HTR-8/SVneo (cell line): ENCODE measurements at places on chromosomes 6 and 20.

DNA sequence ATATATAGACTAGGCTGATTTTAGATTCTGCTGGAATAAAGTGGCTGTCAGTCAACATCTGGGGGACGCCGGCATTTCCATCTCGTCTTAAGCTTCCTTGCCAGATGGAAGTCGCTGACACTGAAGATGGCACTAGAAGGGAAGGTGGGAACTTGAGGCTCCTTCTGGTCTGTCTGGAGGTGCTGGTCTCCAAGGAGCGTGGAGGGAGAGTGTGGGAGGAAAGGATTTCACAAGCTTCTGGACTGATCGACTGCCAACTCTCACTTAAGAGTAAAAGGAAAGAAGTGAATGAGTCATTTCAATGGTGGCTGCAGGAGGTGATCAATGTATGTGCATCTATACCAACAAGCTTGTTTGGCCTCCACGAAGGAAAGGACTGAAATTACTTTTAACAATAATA lies 40.4 kb downstream of the DUSP22 start:
- DNase-seq, result no peak

DNA sequence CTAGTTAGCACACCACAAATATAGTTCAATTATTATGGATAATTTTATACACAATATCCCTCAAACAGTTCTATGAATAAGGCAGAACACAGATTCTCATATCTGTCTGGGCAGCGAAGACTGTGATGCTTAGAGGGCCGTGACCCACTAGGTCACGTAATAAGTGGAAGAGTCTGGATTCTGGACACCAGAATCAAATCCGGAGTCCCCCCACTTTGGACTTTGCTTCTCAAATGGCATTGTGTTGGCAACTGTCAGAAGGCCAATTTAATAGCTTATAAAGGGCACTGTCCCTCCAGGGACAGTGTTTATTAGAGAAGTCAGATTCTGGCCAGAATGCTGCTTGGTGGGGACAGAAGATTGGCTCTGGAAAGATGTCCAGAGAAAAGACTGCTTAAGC lies 6.8 kb upstream of the CCDC167 start:
- no peak for DNase-seq

DNA sequence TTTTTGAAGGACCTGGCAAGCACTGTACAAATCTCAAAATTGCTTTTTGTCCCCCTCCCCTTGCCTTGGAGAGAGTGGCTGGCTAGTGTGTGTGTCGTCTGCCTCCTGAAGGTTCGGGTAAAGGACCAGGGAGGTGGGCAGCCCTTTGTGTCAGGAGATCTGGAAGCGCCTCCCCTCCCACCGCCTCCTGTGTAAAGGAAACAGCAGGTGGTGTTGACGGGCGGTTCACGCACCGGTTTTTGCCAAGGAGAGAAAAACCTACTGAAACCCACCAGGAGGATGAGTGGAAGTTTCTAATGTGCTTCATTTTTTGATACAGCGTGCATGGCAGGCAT lies 1.2 kb downstream of the ENTPD6 start:
- DNase-seq, result no peak

GRCh38 chr6:99530627-99531026 lies 15.4 kb upstream of the USP45 start:
- DNase-seq, result no peak

DNA sequence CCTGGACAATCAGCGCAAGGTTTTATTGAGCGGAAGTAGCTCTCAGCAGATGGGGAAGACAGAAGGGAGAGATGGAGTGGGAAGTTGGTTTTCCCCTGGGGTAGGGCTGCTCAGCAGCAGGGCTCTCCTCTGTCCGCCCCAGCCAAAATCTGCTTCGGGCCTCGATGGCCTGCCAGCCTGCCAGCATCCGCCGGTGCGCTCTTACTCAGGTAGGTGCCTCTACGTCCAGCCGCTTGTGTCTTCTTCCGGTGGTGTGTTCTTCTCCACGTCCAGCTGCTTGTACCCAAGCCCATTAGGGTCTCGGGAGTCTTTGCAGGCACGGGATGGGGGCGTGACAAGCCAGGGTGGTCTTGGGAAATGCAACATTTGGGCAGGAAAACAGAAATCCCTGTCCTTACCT lies 1340.0 kb upstream of the MAP3K7 start:
- no peak for DNase-seq

- no peak for DNase-seq
These were observed 91.7 kb upstream of the NFATC2 start for GRCh38 chr20:51634257-51634656.

DNA sequence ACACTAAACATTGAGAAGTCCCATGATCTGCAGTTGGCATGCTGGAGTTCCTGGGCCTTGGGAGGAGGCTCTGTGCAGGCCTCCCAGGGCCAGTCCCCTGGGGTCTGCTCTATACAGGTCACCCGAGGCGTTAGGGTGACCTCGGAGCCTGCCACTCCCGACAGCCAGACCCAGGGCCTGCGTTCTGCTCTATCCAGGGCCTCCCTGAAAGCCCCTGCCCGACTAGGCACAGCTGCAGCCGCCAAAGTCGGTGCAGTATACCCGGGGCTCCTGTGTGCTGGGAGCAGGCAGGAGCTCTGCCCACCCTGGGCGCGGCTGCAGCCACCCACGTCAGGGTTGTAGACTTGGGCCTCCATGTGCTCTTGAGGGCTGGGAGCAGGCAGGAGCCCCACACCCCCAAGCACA lies 6.3 kb upstream of the OR14J1 start:
- no peak for DNase-seq

GRCh38 chr6:125192610-125192930 lies 39.0 kb downstream of the TPD52L1 start:
- no peak for DNase-seq

DNA sequence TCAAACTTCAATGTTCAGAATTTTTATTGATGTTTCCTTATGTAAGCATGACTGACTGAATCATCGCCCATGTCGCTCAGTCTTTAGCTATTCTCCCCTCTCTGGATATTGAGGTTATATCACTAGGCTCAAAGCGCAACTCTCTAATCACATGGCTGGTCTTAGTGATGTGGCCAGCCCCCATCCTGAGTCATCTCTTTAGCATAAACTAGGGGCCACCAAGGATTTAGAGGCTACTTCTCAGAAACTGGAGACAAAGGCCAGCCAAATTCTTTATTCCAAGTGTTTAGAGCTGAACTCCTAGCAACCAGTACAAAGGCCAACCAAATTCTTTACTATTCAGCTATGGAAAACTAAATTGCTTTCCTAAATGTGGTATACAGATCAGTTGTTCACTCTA lies 61.4 kb downstream of the FAM135A start:
- DNase-seq, result no peak

GRCh38 chr20:40726776-40727175 lies 37.7 kb upstream of the MAFB start:
- no peak for DNase-seq

DNA sequence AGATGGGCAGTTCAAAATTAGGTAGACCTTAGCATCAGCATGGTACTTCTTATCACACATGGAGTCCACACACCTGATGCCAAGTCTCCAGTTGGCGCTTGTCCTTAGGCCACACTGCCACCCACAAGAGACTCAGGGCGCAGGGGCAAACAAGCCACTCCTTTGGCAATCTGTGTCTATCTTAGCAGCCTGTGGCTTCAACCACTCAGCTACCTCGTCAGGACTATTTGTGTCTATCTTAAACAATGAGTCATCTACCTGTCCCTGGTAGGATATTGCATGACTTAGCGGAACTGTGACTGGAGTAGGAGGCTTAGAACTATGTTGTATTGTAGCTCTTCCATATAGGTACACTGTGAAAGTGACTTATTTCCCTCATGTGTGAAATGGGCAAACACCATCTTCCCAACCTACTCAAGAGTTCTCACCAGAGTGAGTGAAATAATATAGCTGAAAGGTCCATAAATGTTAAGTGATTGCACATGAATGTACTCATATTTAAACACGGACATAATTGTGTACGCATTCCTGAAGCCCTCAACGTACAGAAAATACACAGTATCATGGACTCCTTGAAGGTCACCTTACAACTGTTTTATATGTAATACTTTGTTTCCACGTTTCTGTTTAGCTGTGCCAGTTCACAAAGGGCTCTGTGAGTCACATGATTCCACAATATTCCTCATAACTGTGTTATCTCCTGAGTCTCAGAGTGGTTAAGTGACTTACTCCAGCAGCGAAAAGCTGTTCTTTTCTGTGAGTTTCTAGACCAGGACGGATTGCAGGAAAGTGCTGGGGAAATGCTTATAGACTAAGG lies 1.6 kb downstream of the TRIM27 start:
- no peak for DNase-seq

DNA sequence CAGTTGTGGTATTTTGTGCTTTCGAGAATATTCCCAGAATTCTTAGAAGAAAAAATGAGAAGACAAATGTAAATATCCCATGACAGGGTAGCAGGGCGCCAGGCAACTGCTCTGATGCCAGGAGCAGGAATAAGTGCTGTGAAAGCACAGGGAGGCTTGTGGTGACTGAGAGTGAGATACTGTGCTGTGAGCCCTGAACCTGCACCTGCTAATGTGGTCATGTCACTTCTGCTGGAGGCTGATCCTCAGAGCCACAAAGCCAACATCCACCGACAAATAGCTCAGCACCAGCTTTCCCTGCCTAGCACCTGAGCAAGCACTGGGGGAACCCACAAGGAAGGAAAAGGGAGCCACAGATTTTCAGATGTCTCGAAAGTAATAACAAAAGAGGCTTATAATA lies 368.6 kb upstream of the CDH4 start:
- no peak for DNase-seq

DNA sequence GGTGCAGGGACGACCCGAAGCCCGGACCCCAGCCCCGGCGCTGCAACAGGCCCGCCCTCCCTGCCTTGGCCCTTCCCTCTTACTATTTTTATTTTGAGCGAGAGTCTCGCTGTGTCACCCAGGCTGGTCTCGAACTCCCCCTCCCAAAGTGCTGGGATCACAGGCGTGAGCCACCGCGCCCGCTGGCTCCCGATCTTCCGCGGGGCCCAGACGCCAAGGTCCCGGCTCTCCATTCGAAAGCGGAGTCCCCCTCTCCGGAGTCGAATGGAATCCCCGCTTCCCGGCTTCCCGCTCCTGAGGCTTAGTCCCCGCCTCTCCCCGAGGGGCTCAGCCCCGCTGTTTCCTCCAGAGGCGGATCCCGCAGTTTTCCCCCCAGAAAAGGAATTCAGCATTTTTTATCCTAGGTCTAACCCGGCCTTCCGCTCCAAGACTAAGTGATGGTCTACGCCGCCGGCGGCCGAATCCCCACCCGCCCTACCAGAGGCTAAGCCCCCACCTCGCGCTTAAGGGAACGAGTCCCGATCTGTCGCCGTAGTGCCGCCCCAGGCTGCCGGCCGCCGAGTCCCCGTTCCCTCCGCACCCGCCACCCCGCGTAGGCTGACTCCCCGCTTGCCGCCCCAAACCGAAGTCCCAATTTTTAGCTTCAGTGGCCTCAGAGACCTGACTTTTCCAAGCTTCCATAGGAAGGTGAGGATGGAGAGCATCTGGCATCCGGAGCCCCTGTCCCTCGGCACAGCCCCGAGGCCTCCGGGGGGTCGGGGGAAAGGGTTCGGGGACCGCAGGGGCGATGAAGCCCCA lies 11.5 kb upstream of the TMC2 start:
- peak; percentile 61 for DNase-seq

- peak; percentile 29 for DNase-seq
These were observed 164.6 kb upstream of the FAM83B start for GRCh38 chr6:54681987-54682386.

DNA sequence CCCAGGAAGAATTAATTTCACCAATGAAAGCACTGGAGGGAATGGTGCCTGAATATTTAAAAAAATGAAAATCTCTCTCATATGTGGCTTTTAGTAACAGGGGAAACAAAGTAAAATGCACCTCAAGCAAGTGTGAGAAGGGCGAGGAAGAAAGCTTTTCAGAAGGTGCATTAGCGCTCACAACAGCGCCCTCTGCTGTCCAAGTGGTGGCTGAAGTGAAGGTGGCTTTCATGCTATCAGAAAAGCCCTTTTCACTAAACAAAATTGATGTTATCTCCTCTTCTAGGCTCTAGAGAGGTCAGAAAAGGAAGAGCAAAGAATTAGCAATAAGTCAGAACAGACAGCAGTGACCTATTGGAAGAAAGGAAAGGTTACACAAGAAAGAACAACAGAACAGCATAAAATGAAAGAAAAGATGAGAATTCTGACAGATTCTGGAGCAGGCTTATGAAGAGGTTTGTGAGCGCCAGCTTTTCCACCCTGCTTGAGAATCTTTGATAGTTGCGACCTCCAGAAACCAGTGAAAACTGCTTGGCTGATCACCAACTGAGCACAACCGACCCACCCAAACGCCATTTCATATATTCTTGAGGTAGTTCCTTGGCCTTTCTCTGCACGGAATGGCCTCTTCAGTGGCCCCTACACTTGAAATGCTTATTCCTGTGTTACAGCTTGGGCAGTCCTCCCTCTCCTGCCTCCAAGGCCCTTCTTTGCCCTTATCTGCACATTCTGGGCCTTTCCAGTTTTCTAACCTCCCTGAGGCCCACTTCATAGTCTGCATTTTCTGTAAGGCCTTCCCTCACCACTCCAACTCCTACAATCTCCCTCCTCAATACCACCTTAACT lies 45.3 kb downstream of the SMLR1 start:
- peak; percentile 42 for DNase-seq

DNA sequence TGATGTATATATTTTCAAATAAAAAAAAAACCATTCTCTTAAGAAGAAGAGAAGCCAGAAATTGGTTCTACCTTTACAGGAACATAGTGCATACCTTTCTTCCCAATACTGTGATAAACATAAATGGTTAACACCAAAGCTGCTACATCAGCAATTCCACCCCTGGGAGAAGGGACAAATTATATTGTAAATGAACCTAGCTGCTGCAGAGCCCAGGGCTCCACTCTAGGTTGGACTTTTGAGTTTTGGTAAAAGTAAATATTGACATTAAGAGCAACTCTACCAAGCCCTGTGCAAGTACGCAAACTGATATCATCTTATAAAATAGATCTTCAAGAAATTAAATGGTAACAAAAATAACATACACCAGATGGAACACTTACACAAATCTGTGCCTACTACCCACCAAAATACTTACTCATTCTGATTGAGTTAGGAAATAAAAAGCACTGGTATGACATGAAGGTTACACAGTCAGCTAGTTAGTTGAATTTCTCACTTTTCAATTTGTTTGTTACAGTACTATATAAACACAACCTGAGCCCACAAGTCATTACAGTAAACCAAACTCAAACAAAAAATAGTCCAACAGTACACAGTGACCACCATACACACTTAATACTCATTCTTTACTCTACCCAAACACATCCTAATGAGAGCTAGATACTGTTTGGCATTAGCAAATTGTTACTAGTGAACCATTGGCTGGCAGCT lies 223.3 kb upstream of the HEY2 start:
- DNase-seq, result no peak

GRCh38 chr20:59751075-59751711 lies 146.9 kb downstream of the PHACTR3 start:
- DNase-seq, result peak; percentile 93

DNA sequence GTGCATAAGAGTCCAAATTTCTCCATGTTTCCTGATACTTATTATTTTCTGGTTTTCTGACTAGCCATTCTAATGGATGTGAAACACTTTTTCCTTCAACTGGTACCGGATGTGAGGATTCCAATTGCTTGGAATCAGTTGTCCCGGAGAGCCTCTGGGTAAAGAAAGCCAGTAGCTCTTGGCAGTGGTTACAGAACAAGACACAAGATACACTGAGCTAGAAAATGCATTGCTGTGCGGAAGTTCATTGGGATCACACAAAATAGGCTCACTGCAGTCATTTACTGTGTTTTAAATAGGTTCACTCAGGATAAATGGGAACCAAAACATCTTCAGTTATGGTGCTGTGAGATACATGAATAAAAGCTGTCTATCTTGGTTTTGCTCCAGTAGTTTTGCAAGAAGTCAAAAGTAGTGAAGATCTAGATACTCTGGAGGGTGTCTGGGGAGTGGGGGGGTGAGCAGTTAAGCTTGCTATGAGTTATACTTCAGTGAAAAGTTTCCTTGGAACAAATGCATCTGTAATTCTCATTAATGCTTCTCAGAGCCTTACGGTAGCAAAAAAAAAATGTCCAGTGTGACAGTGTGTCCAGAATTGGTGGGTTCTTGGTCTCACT lies 54.4 kb upstream of the RNF182 start:
- DNase-seq, result no peak
